Lung (tissue), 17 donors: ENCODE measurements at places on chromosomes 3 and 15. TPM values are rescaled to one million over a fixed set of nuclear protein-coding genes. Genes with fewer than 3 reads are reported as not detected.
A peak's percentile ranks its signal among the peaks of the same experiment; 100 is the strongest.

- no peak for DNase-seq
- H3K36me3 ChIP-seq, result no peaks in the 10 kb centered on the region
- H3K27me3 ChIP-seq, result no peaks in the 10 kb centered on the region
- H3K27ac ChIP-seq, result no peak overlapping the region
- no peaks in the 10 kb centered on the region for H3K4me1 ChIP-seq
- H3K4me3 ChIP-seq, result no peak overlapping the region
Observed at GRCh38 chr15:72845981-72846383, 62.4 kb upstream of the ADPGK start.

DNA sequence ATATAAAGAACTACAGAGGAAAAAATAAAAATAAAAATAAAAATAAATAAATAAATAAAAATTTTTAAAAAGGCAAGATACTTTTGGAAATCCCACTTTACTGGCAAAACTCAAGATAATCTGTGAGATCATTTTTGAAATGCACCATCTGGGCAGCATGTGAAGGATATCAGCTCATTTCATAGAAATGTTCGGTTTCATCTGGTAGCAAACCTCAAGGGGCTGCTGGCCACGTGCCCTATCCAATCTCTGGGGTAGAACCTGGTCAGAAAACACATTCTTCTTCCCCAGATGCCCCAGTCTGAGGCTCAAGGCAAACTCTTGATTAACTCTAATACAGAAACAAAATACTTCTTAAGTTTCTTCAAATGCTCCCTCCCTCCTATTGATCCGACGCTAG, 166.0 kb downstream of the FMN1 start:
- no peaks in the 10 kb centered on the region for H3K4me1 ChIP-seq
- no peak overlapping the region for H3K27ac ChIP-seq
- H3K27me3 ChIP-seq, result no peaks in the 10 kb centered on the region
- H3K4me3 ChIP-seq, result no peak overlapping the region
- DNase-seq, result no peak
- no peaks in the 10 kb centered on the region for H3K36me3 ChIP-seq

SUMF1 gene
- total RNA-seq, result 50.0 TPM

IL17RB gene
- 0.88 TPM for total RNA-seq

DNA sequence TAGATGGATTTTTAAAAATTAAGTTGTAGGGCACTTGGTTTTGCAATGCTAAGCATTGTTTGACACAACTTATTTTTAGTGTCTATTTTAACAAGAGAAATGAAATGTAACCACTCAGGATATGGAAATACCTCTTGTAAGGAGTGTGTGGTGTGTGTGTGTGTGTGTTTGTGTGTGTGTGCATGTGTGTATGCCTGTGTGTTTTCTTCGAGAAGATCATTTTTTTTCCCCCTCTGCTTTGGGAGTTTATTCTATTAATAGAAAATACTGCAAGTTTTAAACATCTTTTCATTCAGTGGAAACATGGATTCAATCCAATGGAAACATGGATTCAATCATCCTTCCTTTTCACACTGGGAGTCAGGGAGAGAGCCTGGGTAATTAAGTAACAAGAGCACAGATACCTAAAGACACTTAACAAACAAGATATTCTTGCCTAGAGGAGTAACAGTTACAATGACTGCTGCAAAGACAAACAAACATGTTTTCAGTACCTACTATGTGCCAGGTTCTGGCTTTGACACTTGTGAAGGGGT, 567.2 kb upstream of the TBL1XR1 start:
- peak overlapping the region; percentile 53 for H3K27ac ChIP-seq
- no peaks in the 10 kb centered on the region for H3K36me3 ChIP-seq
- H3K27me3 ChIP-seq, result no peaks in the 10 kb centered on the region
- H3K4me3 ChIP-seq, result no peak overlapping the region
- peaks cover 2% of the 10 kb centered on the region for H3K4me1 ChIP-seq

DNA sequence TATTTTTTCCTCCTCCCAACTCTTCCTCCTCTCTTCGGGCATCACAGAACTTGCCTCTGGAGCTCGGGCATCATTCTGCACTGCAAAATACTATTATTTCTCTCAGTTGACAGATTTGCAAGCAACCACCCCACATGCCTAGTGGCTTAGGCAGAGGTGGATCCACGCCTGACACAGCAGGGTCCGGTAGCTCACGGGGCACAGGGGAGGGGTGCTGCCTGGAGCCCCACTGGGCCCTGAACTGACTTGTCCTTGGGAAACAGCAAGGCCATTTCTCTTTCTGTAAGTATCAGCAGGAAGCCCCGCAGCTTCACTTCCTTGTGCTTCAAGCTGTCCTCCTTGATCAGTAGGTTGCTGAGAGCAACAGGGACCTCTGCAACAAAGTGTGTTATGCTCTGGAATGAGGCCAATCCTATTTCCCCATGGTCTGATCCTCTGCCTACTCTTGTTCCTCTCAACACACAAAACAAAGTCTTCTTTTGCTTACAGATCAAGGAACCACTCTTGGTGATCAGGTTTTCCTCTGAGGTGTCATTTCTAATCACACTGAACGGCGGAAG, 69.1 kb downstream of the FAM174B start:
- no peaks in the 10 kb centered on the region for H3K36me3 ChIP-seq
- H3K27ac ChIP-seq, result no peak overlapping the region
- no peak overlapping the region for H3K4me3 ChIP-seq
- DNase-seq, result no peak
- no peaks in the 10 kb centered on the region for H3K27me3 ChIP-seq

DNA sequence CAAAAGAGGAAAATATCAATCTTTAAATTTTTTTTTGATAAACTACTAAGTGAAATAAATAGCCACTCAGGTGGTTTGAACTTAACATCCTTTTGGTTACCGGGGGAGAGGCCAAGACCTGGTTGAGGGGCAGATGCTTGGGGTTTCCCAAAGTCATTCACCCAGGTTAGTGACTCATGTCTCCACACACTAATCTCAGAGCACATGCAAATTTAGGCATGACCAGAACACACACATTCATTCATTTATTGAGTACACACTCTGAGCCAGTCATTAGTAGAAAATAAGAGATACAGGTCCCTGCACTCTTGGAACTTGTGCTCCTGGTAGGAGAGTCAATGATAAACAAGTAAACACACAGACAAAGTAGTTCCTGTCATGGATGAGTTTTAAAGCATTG, 7.3 kb downstream of the ILDR1 start:
- no peak overlapping the region for H3K4me3 ChIP-seq
- no peak overlapping the region for H3K27ac ChIP-seq
- no peaks in the 10 kb centered on the region for H3K36me3 ChIP-seq
- H3K4me1 ChIP-seq, result no peaks in the 10 kb centered on the region
- no peak for DNase-seq
- no peaks in the 10 kb centered on the region for H3K27me3 ChIP-seq

DNA sequence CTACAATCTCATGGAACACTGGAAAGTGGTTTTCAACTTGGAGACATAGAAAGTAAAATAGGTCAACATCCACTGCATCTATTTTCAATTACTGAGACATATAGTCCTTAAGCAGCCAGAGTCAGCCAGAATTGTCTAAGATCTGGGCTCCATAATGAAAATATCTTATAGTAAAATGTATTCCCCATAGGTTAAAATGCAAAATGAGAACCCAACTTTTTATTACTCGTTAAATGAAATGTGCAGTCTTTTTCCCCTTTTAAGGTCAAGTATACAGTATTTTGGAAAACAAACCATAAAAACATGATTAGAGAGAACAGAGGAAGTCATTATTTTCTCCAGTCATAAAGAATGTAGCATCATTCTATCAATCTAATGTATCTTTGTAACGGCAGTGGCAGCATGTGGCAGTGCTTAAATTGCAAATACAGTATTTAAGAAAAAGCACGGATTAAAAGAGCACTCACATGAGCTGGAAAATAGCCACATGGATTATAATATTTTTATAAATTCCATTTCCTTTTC, 64.4 kb upstream of the CPB1 start:
- H3K27ac ChIP-seq, result no peak overlapping the region
- no peaks in the 10 kb centered on the region for H3K4me1 ChIP-seq
- H3K4me3 ChIP-seq, result no peak overlapping the region
- peak; percentile 30 for DNase-seq
- no peaks in the 10 kb centered on the region for H3K27me3 ChIP-seq

- H3K4me3 ChIP-seq, result no peak overlapping the region
- no peaks in the 10 kb centered on the region for H3K27me3 ChIP-seq
- no peaks in the 10 kb centered on the region for H3K36me3 ChIP-seq
- H3K27ac ChIP-seq, result no peak overlapping the region
Observed at GRCh38 chr3:157064402-157064801, 95.5 kb downstream of the CCNL1 start.

- no peak overlapping the region for H3K4me3 ChIP-seq
- DNase-seq, result no peak
- no peaks in the 10 kb centered on the region for H3K27me3 ChIP-seq
- H3K27ac ChIP-seq, result no peak overlapping the region
- H3K4me1 ChIP-seq, result no peaks in the 10 kb centered on the region
- no peaks in the 10 kb centered on the region for H3K36me3 ChIP-seq
Observed at GRCh38 chr3:44031387-44032380, 210.0 kb upstream of the TOPAZ1 start.

DNA sequence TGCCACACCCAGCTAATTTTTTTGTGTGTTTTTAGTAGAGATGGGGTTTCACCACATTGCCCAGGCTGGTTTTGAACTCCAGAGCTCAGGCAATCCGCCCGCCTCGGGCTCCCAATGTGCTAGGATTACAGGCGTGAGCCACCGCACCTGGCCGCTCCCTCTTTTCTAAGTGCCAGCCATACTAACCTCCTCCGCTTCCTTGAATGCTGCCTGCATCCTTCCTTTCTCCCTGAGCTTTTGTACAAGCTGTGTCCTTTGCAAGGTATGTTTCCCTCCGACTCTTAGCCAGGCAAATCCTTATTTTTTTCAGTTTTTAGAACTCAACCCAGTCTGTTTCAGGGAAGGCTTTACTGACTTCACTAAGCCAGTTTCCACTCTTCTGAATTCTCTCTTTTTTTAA, 60.6 kb downstream of the NR1D2 start:
- no peaks in the 10 kb centered on the region for H3K36me3 ChIP-seq
- H3K27me3 ChIP-seq, result no peaks in the 10 kb centered on the region
- H3K4me3 ChIP-seq, result no peak overlapping the region
- H3K27ac ChIP-seq, result no peak overlapping the region

GRCh38 chr15:61935493-61935892, 124.8 kb downstream of the VPS13C start:
- no peak for DNase-seq
- no peaks in the 10 kb centered on the region for H3K4me1 ChIP-seq
- H3K36me3 ChIP-seq, result no peaks in the 10 kb centered on the region
- no peaks in the 10 kb centered on the region for H3K27me3 ChIP-seq
- no peak overlapping the region for H3K4me3 ChIP-seq

DNA sequence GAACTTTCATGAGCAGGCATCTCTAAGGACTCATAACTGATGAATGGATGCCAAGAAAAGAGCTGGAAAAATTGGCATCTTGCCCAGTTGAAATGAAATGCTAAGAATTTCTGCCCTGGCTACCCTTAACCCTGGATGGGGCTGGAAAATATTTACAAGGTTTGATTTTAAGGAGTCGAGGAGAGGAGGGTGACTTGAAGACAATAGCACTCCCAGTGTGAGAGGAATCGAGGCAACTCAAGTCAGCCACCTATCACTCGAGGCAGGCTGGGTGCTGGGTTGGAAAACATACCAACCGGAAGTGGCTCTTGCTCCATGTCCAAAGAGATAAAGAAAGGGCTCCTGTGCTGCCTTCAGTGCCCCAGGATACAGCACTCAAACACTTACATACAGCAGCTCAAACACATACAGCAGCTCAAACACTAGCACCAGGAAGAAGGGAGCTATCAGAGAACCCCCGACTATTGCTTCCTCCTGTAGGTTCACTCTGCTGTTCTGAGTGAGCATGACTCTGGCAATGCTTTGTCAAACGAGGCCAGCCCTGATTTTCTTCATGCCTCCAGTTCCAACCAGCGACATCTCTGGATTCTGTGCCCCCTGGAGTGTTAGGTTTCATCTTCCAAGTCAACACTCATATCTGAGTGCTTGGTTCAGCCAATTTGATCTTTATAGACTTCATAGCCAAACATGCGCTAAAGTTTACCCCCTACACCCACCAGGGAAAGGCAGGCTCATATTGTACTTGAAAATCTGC, 4.9 kb downstream of the PRICKLE2 start:
- no peaks in the 10 kb centered on the region for H3K27me3 ChIP-seq
- no peaks in the 10 kb centered on the region for H3K36me3 ChIP-seq
- peak overlapping the region; percentile 35 for H3K27ac ChIP-seq
- H3K4me3 ChIP-seq, result no peak overlapping the region

DNA sequence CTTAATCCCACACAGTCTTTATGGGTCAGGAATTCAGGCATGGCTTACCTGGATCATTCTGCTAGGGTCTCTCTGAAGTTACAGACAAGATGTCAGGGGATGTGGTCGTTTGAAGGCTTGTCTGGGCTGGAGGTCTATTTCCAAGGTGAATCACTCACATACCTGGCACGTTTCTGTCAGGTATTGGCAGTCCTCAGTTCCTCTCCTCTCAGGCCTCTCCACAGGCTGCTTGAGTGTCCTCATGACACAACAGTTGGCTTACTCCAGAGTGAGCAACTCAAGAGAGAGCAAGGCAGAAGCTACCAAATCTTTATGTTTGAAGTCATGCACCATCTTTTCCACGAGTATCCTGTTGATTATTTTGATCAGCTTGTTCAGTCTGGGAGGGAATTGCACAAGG, 43.9 kb upstream of the PARP14 start:
- DNase-seq, result no peak
- no peak overlapping the region for H3K4me3 ChIP-seq
- no peaks in the 10 kb centered on the region for H3K27me3 ChIP-seq
- no peaks in the 10 kb centered on the region for H3K36me3 ChIP-seq
